Aorta (tissue), 5 donors: ENCODE measurements at places on chromosomes 12 and 14.

- H3K4me1 ChIP-seq: no peaks in the 10 kb centered on the region
- H3K36me3 ChIP-seq: no peaks in the 10 kb centered on the region
- H3K4me3 ChIP-seq: peak within 1 kb of the TSS; percentile 47
Measured at GRCh38 chr14:24367514-24368211, at the start of gene NFATC4. NFATC4 (plus strand) TSS chr14:24368184; CDS start chr14:24368341, 157 bp downstream.

GRCh38 chr14:64763801-64764621 is 59.8 kb downstream of the PLEKHG3 start:
- H3K27me3 ChIP-seq: no peaks in the 10 kb centered on the region
- no peaks in the 10 kb centered on the region for H3K36me3 ChIP-seq
- peak overlapping the region; percentile 4 for H3K27ac ChIP-seq
- no peaks in the 10 kb centered on the region for H3K4me1 ChIP-seq
- peak; percentile 75 for DNase-seq

DNA sequence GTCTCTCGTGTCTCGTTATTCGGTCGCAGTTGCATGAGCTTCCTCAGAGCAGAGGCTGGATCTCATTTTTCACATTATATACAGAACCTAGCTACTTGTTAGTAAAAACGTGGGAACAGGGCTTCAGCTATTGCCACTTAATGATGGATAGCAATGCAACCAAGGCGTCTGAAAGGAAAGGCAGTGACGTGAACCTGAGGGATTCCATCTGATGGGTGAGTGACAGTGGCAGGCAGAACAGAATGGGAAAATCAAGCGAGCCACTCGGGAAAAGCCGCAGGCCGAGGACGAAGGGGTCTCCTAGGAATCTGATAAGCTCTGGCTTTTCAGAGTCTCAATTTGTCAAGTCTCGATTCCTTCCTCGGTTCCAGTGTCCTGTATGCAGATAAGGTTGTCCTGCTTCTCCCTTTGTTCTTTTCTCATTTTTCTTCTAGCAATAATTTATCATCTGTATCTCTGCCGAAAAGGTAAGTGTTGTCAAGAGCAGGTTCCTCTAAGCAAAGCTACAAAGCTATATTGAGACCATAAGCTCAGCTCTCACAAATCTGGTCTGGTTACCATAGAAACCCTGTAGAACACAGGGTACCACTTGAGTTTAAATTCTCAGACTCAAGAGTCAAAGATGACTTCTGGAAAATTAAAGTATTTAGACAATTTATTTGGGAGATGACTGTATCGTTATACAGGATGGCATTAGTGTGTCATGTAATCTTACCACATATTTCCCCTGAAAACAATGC is 416.6 kb downstream of the GLT1D1 start:
- no peak for DNase-seq
- H3K27me3 ChIP-seq: no peaks in the 10 kb centered on the region
- no peak overlapping the region for H3K4me3 ChIP-seq
- no peaks in the 10 kb centered on the region for H3K4me1 ChIP-seq

- DNase-seq: no peak
- H3K4me3 ChIP-seq: no peak overlapping the region
- no peaks in the 10 kb centered on the region for H3K4me1 ChIP-seq
- H3K27ac ChIP-seq: no peak overlapping the region
- no peaks in the 10 kb centered on the region for H3K36me3 ChIP-seq
- H3K27me3 ChIP-seq: no peaks in the 10 kb centered on the region
Measured at GRCh38 chr12:27345376-27345775, 12.7 kb downstream of the BMAL2 start.
